Activated gamma-delta T cell treated with Interleukin-2 at 50 U/mL for 16 hours (primary cell): ENCODE measurements at places on chromosomes 1 and 21.

GRCh38 chr1:167524651-167525050 is 6.3 kb upstream of the CD247 start:
- DNase-seq, result no peak

- no peak for DNase-seq
These were observed 862 bp upstream of the SGIP1 start for GRCh38 chr1:66532798-66533783.

DNA sequence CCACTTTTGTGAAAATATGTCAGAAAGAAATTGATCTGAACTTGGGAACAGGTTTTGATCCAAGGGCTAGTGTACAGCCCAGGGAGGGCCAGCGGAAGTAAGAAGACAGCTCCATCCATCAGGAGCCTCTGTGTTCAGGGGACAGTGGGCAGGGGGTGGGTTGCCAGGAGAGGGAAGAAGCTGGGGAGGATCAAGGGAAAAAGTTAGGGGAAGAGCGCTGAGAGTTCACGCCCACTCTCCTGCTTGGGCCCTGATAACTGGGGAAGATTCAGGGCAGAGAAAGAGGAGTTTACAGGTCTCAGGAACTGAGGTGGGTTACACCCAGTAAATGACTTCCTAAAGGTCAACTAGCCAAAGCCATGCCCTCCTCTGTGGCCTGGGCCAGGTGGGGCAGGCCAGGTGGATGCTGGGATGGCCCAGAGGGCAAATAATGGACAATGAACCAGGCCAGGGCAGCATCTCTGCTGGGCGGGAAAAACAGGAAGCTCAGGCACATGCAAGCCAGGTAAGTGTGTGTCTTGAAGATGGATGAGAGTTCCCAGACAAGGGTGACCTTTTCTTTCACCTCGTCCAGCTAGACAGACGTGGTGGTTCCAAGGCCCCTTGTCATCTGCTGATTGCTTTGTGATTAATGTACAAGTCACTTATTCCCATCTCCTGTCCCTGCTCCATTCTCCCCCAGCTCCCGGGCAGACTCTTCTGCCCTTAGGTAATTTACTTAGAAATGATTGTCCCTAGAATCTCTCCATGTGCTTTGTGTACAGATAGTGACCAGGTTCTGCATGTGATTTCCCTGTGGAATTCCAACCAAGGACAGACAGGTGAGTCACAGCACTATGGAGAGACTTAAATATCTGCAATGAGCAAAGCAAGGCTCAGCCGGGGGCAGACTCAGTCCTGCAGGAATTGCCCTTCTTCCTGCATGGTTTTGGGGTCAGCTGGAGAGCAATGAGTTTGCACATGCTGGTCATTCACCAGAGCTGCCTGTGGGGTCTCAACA is 57.0 kb downstream of the MDM4 start:
- no peak for DNase-seq

DNA sequence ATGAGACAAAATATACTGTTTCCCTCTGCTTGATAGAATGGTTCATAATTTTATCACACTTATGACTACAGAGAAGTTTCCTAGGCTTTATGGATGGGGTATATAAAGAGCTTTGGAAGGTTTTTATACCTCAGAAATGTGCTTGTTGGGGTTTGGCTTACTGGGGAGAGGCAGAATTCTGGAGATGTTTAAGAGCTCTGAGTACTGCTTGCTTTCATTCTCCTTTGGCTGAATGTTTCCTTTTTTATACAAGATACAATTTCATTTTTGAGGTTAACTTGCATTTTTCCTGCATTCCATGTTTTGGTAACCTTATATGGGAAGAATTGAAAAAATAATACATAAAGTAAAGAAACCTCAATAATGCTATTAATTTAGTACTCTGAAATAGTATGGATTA is 157.7 kb upstream of the COL11A1 start:
- no peak for DNase-seq
